SHP77 treated with DMSO at 0.1 percent for 48 hours (cell line): ENCODE measurements at places on chromosomes 12 and 14.

DNA sequence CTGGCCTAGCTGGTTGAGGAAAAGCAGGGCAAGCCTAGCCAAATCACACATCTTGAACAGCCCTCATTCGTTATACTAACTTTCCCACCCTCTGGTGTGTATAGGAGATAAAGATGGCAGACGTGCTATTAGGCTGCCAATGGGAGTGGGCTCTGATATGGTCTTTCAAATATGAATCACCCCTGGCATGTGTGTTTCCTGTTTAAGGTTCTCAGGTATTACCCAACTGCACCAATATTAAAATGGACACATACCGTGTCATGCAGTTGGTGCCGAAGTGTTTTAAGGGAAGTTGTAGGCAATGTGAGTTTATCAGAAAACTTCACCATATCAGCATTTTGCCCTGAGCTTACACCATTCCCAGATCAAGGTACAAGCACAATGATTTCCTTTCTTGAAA, 33.4 kb downstream of the CHST11 start:
- no peak for DNase-seq

- no peak for DNase-seq
Observed at GRCh38 chr14:56659378-56659777, 79.8 kb downstream of the TMEM260 start.

GRCh38 chr12:38664661-38665269, 240.6 kb downstream of the CPNE8 start:
- DNase-seq: peak; percentile 26

DNA sequence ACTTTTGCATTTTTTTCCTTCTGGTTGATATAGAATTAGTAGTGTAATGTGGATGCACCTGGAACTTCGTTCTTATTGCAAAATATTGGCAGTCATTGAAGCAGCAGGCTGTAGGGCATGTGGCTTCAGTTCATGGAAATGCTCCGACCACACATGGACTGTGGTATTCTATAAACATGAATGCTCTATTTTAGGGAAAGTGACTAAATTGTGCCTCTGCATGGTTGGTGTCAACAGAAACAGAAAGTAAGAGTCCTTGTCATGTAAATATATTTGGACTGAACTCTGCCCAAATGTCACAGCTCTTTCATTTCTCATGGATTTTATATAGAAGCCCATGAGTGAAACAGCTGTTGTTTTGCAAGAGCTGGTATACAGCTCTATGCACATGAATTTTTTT, 917.0 kb downstream of the LRFN5 start:
- DNase-seq: no peak

- peak; percentile 20 for DNase-seq
Observed at GRCh38 chr12:128969480-128970055, 116.3 kb downstream of the GLT1D1 start.

- DNase-seq: no peak
Observed at GRCh38 chr12:6424866-6425265, 19.9 kb upstream of the CD27 start.
